Esophagus squamous epithelium (tissue), 5 donors: ENCODE measurements at places on chromosomes 1 and 21.

DNA sequence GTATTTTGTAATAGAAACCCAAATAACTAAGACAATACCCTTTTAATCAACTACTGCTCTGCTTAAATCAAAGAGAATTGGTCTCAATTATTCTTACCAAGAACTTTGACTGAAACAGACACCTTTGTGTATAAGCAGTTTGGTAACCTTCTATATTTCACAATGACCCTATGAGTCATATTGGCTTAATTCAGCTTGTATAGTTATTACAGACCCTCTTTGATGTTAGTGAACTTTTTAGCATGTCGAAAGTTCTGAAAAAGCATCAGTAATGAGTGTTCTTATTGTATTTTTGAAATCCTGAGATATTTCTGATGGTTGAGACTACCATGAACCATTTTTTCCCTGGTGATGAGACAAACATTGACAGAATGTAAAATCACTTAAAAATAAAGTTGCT is 43.3 kb upstream of the RABGAP1L start:
- no peak for DNase-seq

DNA sequence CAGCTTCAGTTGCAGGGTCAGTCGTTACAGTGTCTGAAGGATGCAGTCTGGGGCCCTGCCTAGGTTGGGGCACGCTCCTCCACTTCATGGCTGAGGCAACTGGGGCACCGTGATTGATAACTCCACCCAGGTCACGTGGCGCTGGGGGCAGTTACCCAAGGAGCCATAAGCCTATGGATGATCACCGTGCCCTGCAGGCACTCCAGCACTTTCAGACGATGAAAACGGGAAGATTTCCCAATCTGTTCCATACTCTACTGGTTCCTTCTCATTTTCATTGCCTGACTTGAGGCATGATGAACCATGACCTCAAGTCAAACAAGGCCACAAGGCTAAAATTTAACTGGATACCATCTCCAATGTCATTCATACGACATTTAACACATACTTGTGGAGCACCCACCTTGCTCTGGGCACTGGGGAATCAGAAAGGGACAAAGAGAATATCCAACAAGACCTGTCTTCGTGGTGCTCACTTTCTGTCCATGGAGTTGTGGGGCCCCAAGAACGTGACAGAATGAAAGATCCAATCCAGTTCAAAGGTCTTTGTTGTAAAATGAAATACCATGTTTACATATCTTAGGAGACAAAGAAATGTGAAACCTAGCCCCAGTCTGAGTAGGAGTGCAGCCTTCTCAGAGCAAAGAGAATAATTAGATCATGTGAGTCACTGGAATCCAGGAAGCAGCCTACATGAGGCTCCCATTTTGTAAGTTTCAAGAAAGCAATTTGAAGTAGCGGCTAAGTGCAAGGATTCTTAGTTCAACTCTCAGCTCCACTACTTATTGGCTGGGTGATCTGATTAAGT is 39.4 kb upstream of the SPOCD1 start:
- no peak for DNase-seq

- DNase-seq, result no peak
Measured at GRCh38 chr1:107430540-107431228, 289.8 kb downstream of the NTNG1 start.

DNA sequence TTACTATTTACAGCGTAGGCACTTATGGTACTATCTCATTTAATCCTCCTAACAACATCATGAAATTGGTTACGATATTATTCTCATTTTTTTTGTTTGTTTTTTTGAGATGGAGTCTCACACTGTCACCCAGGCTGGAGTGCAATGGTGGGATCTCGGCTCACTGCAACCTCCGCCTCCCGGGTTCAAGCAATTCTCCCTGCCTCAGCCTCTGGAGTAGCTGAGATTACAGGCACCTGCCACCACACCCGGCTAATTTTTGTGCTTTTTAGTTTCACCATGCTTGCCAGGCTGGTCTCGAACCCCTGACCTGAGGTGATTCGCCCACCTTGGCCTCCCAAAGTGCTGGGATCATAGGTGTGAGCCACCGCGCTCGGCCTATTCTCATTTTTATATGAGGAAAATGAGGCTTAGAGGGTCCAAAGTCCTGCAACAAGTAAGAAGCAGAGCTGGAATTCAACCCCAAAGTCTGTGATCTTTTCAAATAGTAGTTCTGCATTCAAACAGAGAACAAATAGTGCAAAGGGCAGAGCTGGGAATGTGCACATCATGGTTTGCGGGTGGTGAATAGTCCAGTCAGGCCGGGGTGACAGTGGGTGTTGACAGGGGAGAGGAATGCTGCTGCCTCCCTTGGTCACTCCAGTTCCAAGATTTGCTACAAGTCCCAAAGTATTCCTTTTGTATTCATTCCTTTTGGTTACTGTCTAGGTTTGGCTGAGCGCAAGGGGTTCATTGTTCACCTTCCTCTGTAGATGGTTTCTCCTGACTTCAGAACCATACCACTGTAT is 4.6 kb downstream of the PRUNE1 start:
- DNase-seq, result no peak

- DNase-seq, result no peak
Measured at GRCh38 chr1:38804062-38804886, 55.3 kb downstream of the RRAGC start.

- no peak for DNase-seq
Measured at GRCh38 chr1:86258101-86258500, 101.5 kb upstream of the COL24A1 start.

GRCh38 chr1:23424293-23425192 is at the start of gene TCEA3:
TSS of gene TCEA3 (minus strand) at chr1:23424748. CDS start at chr1:23424633, 115 bp downstream.
- no peak for DNase-seq

- no peak for DNase-seq
Measured at GRCh38 chr21:35086357-35086756, 37.3 kb upstream of the RUNX1 start.
